ENCODE measurements at places on chromosomes 3 and 15.

- no peak for DNase-seq
These were observed 7.1 kb downstream of the KAT2B start for GRCh38 chr3:20047341-20047779.

DNA sequence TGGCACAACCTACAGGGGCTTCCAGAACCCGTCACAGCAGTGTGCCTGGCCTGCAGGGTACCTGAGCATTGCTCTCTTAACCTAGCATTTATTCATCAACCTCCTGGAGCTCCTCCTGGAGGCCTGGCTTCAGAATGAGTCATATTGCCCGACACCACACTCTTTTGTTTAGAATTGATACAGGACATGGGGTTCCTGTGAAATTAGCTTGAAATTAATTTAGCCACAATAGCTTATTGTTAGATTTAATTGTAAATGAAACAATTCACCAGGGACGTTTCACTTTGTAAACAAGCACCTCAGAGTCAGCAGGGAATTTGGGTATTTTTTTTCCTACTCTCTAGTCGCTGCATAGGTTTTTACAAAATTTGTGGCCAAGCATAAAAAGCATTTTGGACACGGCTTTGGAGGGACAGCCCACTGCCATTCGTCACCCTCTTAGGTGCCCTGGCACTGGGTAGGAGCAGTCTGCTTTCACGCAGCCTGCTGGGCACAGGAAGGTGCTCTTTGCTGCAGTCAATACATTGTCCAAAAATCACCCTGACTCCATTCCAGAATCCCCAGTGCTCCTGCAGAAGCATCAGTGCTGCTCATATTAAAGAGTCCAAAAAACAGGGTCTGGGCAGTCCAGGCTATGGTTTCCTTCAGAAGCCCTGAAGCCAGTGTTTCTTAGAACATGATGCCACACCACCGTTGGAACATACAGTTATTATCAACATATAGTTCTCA lies 60.8 kb upstream of the MEF2A start:
- DNase-seq = no peak

- DNase-seq = no peak
These were observed 688.6 kb upstream of the ZNF385D start for GRCh38 chr3:22439626-22440025.

GRCh38 chr3:81871358-81872155 lies 110.1 kb upstream of the GBE1 start:
- DNase-seq = no peak

All from coronary artery (tissue), 2 donors.